NCI-H510A treated with DMSO at 0.1 percent for 48 hours (cell line): ENCODE measurements at places on chromosomes 1 and 21.

DNA sequence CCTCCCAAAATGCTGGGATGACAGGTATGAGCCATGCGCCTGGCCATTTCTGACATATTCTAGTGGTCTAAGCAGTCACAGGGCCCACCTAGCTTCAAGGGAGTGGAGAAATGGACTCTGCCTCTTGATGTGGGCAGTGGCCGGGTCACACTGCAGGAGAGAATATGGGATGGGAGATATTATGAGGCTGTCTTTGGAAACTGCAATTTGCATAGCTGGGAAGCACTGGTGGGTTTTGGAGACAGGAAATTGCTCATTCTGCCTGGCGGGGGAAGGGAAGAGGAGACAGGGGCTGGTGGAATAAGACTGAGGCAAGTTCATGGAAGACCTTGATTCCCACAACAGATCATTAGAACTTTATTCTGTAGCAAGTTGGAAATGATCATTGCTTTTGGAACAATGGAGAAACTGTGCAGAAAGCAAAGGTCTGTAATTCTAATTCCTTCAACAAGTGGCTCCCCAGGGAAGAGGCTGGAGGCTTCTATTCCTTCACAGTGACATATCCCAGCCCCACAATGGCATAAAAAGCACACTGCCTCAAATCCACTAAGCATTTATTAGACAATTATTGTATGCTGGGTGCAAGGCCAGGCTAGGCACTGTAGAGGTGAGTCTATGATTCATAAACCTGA, 10.5 kb downstream of the NCMAP start:
- DNase-seq, result no peak

GRCh38 chr1:239388159-239388485, 1.8 kb downstream of the CHRM3 start:
- DNase-seq, result no peak

GRCh38 chr1:6152181-6152580, 27.9 kb downstream of the CHD5 start:
- no peak for DNase-seq

- DNase-seq, result no peak
Observed at GRCh38 chr1:67648582-67649326, 36.2 kb upstream of the GADD45A start.

DNA sequence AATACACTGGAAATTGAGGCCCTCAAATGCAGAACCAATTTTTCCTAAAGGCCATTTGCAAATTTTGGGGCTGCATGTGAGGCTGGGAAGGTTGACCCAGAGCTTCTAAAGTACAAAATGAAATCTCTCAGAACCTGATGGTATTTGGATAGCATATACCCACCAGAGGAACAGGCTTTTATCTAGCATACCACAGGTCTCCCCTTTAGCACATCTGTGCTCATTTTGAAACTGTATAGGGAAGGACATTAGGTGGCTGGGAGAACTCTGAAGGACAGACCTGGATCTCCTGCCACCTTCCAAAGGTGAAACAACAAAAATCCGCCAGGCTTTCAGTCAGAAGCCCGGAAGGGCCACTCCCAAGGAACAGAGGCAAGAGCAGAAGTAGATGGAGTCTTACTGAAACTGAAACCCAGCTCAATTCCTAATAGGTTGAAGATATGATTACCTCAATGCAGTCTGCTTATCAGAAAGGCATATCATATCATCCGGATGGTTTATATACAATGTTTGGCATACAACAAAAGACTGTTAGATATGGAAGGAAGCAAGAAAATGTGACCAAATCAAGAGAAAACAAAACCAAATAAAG, 11.6 kb downstream of the CD55 start:
- no peak for DNase-seq

DNA sequence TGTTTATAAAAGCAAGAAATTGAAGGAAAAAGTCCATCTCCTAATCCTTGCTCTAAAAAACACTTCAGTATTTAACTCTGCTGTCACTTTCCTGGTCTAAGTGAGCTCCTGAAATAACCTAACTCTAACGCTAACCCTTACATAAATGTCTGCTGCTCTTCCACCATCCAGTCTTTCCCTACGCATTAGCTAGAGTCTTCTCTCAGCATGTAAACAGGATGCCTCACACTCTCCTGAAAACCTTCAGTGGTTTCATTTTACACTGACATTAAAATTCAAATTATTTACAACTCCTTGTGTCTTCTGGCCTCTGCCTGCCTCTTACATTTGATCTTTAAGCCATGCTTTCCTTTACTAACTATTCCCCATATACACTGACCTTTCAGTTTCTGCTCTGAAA, 697.6 kb upstream of the CXADR start:
- DNase-seq, result no peak

DNA sequence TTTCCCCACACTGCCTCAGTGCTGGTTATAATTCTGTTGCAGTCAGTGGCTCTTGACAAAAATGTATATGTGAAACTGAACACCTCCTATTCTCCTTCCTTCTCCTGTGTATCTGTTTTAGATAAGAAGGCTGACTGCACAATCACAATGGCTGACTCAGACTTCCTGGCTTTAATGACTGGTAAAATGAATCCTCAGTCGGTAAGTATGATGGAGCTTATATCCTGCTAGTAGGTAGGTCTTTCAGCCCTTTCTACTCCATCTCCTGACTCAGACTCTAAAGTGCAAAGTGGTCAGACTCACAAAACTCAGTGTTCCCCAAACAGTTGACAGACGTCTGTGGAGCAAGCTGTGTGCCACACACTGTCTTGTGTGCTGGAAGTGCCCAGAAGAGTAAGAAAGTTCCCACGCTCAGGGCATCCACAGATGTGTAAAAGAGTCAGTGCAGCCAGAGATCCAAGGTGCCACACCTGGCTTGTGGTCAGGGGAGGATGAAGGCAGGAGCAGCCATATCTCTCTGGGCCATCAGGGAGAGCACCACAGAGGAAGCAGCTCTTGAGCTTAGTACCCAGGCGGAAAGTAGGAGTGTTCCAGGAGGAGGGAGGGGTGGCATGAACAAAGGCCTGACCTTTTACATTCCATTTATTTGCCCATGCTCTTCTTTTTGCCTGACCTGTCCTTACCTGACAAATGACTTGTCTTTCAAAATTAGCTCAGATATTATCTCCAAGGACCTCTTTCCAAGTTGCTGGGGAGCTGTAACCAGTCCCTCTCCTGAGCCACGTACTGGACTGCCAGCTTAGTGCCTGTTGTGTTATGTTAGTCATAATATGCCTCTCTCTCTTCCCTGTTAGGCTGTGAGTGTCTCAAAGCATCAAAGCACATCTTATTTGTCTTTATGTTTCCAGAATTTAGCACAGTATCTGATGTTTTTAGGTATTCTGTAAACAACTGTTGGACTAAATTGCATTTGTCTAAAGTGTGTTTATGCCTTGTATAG, 14.0 kb upstream of the PODN start:
- peak; percentile 36 for DNase-seq

GRCh38 chr1:155320252-155320651, 442 bp upstream of the RUSC1 start:
- DNase-seq, result no peak

GRCh38 chr21:44648557-44649311, 2.5 kb downstream of the KRTAP10-11 start:
- DNase-seq, result no peak

DNA sequence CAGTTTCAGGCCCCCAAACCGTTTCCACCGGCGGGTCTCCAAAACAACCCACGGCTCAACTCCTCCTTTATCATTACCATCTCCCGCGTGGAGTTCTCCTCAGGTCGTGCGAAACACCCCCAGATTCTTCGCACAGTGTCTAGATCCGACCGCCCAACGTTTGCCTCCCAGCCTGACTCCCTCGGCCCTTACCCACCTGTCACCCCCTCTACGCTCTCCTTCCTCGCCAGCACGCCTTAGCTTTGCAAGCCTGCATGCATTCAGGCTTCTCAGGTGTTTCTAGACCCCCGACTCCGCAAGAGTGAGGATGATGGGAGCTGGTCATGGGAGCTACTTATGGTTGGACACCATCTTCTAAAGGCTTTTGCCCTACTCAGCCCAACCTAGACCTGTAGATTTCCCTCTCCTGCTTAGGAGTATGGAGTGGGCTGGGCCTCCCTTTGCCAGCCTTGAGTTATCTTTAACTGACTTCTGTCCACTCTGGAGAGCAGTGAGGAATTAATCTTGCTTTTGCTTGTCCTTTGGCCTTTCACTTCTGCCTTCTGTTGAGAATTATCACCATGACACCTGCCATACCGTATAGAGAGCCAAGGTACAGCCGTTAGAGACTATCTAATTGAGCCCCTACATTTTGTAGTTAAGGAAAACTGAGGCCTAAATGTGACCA, 865 bp downstream of the ATP5IF1 start:
- no peak for DNase-seq

DNA sequence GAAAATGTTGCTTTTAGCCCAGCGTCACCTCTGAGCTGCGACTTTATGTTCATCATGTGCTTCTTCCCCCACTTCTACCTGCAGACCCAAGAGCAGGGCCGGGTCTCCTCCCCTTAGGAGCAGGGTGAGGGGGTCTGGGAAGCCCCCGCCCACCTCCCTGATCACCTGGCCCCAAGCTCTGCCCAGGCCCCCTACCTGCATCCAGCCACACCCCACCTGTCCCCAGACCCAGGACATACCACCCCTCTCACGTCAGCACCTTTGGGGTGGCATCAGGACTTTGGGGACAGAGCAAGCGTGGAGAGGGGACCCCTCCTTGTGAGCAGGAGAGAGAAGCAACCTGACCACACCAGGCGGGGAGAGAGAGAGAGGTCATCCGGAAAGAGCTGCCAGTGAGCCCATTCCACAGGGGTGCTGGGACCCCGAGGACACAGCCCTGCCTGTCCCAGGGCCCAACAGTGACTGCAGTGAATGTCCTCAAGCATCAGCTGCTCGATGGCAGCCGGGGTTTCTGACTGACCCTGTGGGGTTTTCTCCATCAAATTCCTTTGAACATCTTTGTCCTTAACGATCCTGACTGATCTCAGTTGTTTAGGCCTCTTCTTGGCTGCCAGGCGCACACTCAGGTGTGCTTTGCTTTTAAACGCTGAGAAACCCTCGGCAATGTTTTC, 42.8 kb upstream of the COL18A1 start:
- DNase-seq, result no peak

GRCh38 chr1:12472798-12473551, 145.0 kb downstream of the DHRS3 start:
- DNase-seq, result no peak

DNA sequence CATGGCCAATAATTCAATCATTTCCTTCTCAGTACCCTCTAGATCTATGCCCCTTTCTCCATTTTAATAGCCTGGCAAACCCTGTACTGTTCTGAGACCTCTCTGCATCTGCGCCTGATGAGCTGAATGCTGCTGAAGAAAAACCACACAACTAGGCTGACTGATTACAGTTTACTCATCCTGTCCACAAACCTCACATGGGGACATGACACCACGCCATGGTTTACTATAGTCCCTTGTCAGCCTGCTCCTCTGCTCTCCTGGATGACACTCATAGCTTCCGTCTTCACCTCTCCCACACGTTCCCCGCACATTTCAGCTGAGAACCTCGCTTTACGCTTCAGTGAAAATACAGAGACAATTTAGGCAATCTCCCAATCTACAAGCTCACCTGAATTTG, 59.7 kb downstream of the DESI2 start:
- DNase-seq, result no peak

GRCh38 chr1:47569681-47570470, 132.0 kb downstream of the FOXD2 start:
- DNase-seq, result peak; percentile 51

GRCh38 chr1:100350787-100351094, 1.6 kb upstream of the CDC14A start:
- no peak for DNase-seq

- DNase-seq, result no peak
Observed at GRCh38 chr1:217542136-217542777, 88.6 kb downstream of the GPATCH2 start.

GRCh38 chr1:67611846-67612245, 73.2 kb upstream of the GADD45A start:
- DNase-seq, result no peak

DNA sequence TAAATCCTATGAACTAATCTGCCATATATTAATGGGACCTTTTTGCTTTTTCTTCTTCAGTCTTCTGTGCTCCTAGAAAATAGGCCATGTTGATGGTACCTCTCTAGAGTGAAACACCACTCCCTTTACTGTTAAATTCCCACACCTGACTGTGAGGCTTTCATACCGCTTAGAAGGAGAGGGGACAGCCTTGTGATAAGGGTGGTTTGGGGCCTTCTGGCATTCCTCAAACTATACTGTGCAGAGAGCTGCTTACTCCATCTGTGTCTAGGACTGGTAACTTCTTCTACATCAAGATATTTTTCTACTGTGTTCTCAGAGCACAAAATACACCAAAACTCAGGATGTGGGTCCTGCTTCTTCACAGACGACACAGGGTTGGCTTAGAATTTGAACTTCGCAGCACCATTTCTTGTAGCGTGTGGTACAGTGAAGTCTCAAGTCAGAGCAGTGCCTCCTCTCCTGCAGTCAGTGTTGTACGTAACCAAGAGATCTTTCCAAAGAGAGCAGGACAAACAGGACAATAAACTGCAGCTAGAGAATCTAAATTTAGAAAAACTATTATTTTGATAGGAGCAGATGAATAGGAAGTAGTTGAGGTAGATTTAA, 43.8 kb downstream of the MACO1 start:
- no peak for DNase-seq

DNA sequence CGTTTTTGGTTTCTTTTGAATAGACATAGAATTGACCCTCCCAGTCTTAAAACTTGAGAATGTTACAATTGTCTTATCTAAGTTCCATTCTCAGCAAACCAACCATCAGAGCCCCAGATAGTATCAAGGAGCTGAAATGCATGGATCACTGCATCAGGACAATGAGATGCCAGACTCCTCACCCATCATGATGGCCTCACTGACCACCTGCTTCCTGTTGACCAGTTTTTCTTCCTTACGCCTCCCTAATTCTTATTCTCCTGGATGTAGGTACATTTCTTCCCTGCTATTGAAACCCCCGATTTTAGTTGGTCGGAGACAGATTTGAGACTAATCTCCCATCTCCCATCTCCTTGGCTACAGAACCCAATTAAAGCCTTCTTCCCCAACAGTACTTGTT, 17.7 kb downstream of the MATN1 start:
- peak; percentile 48 for DNase-seq

DNA sequence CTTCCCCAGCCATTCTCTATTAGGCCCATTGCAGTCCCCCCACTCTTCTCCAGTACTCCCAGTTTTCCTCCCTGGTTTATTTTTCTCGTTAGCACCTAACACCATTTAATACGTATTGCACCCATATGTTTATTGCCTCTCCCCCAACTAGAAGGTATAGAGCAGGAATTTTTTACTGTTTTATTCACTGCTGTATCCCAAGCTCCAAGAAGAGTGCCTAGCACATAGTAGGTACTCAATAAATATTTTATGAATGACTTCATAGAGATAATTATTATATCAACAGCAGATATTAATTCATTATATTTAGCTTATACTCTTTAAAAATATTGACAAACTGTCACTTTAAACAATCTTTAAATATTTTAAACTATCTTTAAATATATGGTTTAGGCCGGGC, 5.7 kb upstream of the ACOT7 start:
- DNase-seq, result no peak

DNA sequence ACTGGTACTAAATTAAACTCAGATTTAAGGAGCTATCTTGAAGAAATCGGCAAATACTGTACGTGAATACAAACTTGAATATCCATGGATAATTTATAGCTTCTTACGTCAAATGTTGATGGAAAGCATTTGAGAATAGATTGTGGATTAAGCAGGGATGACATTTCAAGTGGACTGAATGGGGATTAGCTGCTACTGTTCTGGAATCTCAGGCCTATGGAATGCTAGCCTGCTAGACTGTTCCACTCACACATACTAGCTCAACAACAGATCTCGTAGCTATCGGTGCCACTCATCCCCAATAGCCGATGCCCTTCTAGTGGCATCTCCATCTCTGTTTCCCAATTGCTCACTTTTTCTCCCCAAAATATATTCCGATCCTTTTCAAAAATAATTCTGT, 62.0 kb upstream of the USP25 start:
- no peak for DNase-seq
